ENCODE measurements at places on chromosomes 7 and 10. TPM values are rescaled to one million over a fixed set of nuclear protein-coding genes. Genes with fewer than 3 reads are reported as not detected.

DNA sequence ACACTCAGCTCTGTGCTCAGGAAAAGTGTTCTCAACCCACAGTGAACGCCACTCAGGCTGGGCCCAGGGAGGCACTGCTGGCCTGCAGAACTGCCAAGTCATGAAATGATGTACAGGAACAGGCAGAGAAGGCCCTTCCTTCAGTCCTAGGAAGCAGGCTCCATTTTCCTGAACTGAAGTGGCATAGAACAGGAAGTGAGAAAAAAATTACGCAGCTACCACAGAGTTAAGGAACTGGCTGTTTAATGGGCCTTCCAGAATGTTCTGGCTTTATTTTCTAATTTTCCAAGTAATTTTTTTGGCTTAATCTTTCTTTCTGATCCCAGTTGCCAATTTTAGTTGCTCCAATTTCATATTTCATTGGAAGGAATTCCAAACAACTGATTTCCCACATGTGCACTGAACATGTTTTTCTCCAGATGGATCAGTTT, 39.3 kb downstream of the LRRC18 start:
- no peaks in the 10 kb centered on the region for H3K36me3 ChIP-seq
- H3K27me3 ChIP-seq = no peaks in the 10 kb centered on the region
- no peak for DNase-seq
- no peak overlapping the region for H3K4me3 ChIP-seq

GRCh38 chr10:98254234-98254974, 13.6 kb downstream of the LOXL4 start:
- H3K27me3 ChIP-seq = no peaks in the 10 kb centered on the region
- H3K36me3 ChIP-seq = no peaks in the 10 kb centered on the region
- peaks cover 24% of the 10 kb centered on the region for H3K4me1 ChIP-seq
- no peak overlapping the region for H3K4me3 ChIP-seq
- no peak for DNase-seq

DNA sequence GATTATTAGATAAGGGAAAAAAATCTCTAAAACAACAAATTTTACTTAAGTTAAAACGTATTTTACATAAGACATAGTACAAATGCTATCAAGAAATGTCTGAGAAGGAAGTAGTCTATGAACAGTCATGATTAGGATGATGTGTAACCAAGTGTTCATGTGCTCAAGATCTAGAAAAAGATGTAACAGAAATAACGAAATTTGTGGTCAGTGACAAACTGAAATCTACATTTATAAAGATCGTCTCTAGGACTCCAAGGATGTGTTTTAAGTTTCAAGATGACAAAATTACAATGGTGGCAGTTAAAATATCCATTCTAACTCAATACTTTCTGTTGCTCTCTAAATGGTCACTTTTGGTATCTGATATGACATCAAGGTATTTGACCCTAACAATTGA, 17.2 kb downstream of the PPP3CB start:
- no peak for DNase-seq
- H3K27ac ChIP-seq = no peak overlapping the region
- H3K4me3 ChIP-seq = no peak overlapping the region
- no peaks in the 10 kb centered on the region for H3K27me3 ChIP-seq

DNA sequence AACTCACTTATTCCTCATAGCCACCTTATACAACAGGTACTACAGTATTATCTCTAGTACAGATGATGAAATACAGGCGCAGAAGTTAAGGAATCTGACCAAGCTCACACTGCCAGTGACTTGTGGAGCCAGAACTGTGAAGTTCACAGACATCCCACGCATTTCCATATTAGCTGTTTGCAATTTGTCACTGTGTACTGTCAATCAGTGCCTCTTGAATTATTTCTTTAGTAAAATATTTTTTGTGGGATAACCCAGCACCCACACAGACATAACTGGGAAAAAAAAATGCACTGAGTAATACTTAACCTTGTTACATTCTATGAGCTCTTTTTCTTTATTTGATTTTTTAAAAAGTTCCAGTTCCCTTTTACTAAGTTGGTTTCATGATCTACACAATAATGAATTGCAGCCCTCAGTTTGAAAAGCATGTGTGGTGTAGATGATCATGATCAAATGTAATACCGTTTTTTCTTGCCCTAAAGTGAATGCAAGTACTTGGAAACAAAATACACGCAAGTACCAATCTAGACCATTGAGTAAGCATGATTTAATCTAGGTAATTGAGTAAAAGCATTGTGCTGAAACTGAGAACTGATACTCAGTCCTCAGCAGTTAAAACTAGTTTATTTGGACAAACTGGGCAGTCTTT, 14.1 kb downstream of the CUL1 start:
- H3K27me3 ChIP-seq = no peaks in the 10 kb centered on the region
- peaks cover 5% of the 10 kb centered on the region for H3K4me1 ChIP-seq

Gene FOXK1
- total RNA-seq = 65.2 TPM

DNA sequence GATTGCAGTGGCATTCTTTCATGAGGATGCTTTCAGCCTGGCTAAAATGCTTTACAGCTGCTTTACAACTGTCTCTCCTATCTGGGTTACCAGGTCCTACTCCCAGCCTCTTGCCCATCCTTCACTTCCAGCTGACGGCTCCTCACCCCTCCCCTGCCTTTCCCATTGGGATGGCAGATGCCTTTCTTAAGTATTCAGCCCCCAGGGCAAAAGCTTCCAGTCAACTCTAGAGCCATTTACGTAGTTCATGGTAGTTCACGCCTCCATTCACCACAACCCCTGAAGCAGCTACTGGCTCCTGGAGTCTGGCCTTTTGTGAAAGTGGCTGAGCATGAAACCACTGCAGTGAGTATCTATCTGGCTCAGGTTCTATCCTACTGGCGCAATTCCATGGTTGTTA, 17.2 kb upstream of the BMPER start:
- H3K27ac ChIP-seq = no peak overlapping the region
- no peaks in the 10 kb centered on the region for H3K36me3 ChIP-seq
- H3K4me1 ChIP-seq = no peaks in the 10 kb centered on the region
- H3K27me3 ChIP-seq = no peaks in the 10 kb centered on the region

Gene VCL
- 272 TPM for total RNA-seq

GRCh38 chr7:1742555-1743303, 72.7 kb downstream of the ELFN1 start:
- peak; percentile 60 for DNase-seq
- no peaks in the 10 kb centered on the region for H3K36me3 ChIP-seq

DNA sequence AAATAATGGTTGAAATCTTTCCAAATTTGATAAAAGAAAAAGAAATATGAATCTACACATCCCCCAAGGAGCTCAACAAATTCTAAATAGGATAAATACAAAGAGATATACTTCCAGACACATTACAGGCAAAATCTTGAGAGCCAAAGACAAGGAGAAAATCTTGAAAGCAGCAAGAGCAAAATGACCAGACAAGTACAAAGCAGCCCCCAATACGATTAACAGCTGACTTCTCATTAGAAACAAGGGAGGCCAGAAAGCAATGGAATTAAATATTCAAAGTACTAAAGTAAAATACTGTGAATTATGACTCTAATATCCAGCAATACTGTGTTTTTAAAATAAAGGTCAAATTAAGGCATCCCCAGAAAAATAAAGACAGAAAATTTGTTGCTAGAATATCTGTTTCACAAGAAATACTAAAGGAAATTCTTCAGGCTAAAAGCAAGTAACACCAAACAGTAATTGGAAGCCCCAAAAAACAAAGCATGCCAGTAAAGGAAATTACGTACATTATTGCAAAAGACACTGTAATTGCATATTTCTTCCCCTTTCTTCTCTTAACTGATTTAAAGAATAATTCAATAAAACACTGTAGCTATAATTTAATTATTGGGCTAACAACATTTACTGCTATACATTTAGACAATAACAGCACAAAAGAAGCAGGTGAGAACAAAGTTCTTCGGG, 36.4 kb downstream of the ZNF438 start:
- no peaks in the 10 kb centered on the region for H3K36me3 ChIP-seq
- peaks cover 15% of the 10 kb centered on the region for H3K4me1 ChIP-seq
- H3K27me3 ChIP-seq = no peaks in the 10 kb centered on the region
- DNase-seq = no peak
- no peak overlapping the region for H3K4me3 ChIP-seq

Gene COL13A1
- 0.94 TPM for total RNA-seq

Gene FFAR4
- 0.12 TPM for total RNA-seq

Gene HOXA9
- 0.25 TPM for total RNA-seq

Gene HOXA6
- not detected for total RNA-seq

DNA sequence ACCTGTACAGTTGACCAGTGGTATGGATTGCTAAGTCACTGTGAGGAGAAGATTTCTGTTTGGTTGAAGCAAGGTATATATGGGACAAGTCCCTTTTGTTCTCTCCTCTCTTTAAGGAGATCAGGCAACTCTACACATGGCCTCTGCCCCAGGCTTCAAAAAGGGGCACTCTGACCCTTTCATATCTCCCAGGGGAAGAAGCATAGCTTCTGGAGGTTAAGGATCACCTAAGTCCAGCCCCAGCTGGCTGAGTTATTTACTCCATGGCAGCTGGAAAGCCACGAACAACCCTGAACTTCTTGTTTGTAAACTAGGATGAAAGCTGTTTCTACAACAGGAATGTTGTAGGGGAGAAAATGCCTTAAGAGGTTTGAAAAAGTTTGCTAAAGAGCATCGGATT, 129.2 kb upstream of the FEZF1 start:
- no peak for DNase-seq
- H3K36me3 ChIP-seq = no peaks in the 10 kb centered on the region
- no peaks in the 10 kb centered on the region for H3K27me3 ChIP-seq
- no peak overlapping the region for H3K27ac ChIP-seq
- no peak overlapping the region for H3K4me3 ChIP-seq

- peak overlapping the region; percentile 92 for H3K27ac ChIP-seq
- H3K36me3 ChIP-seq = no peaks in the 10 kb centered on the region
- no peaks in the 10 kb centered on the region for H3K27me3 ChIP-seq
- H3K4me3 ChIP-seq = no peak overlapping the region
- H3K4me1 ChIP-seq = peaks cover 25% of the 10 kb centered on the region
Measured at GRCh38 chr10:31697271-31698180, 231.1 kb downstream of the ARHGAP12 start.

Gene VWDE
- 6.6 TPM for total RNA-seq

GRCh38 chr10:62814756-62815380, 1.3 kb downstream of the EGR2 start:
- H3K27me3 ChIP-seq = no peaks in the 10 kb centered on the region
- peaks cover 8% of the 10 kb centered on the region for H3K4me1 ChIP-seq
- DNase-seq = no peak
- no peaks in the 10 kb centered on the region for H3K36me3 ChIP-seq
- no peak overlapping the region for H3K27ac ChIP-seq

Gene MSS51
- 6.0 TPM for total RNA-seq

- H3K4me1 ChIP-seq = no peaks in the 10 kb centered on the region
- no peak for DNase-seq
- H3K27me3 ChIP-seq = no peaks in the 10 kb centered on the region
- no peaks in the 10 kb centered on the region for H3K36me3 ChIP-seq
Measured at GRCh38 chr7:133999178-133999577, 128.0 kb upstream of the LRGUK start.

DNA sequence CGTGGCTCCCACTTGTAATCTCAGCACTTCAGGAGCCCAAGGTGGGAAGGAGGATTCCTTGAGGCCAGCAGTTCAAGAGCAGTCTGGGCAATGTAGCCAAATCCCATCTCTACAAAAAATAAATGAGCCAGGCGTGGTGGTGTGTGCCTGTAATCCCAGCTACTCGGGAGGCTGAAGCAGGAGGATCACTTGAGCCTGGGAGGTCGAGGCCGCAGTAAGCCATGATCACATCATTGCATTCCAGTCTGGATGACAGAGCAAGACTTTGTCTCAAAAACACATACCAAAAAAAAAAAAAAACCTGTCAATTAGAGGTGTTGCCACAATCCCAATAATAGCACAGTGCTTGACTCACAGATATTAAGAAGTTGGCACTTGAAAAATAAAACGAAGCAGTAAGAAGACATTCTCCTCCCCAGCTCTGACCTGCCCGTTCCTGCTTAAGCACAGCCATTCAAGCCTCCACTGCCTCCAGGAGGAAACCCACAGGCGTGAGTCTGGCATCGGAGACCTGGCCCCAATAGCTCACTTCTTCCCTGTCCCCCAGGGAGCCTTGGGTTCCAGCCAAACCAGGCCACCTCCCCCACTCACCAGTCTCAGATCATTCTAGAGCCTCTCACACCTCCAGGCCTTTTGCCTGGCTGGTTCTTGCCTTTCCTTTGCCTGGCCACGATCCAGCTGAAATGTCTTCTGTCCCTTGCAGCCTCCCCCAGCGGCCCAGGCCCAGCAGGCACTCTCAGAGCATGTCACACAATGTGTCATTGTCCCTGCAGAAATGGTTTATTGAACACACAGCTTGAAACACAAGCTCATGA, 45.3 kb upstream of the GTF2I start:
- H3K27ac ChIP-seq = no peak overlapping the region
- H3K4me1 ChIP-seq = no peaks in the 10 kb centered on the region
- H3K36me3 ChIP-seq = no peaks in the 10 kb centered on the region
- H3K27me3 ChIP-seq = no peaks in the 10 kb centered on the region
- peak; percentile 83 for DNase-seq

DNA sequence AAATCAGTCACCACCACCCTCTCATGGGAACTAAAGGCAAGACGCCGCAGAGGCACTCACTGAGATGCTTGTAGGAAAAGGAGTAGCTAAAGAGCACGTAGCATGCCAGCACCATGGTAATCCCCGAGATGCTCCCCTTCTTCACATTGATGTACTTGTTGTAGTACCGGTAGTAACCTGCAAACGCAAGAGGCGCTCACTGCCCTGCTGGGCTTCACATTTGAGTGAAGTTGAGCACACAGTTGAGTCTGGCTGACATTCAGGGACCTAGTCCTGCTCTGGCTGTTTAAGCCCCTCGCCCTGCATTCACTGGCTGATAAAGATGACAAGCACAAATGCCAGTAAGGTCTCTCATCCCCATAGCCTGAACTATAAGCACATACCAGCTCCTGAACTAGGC, 6.9 kb downstream of the ATP5MF start:
- H3K27me3 ChIP-seq = no peaks in the 10 kb centered on the region
- H3K27ac ChIP-seq = no peak overlapping the region
- peaks cover 11% of the 10 kb centered on the region for H3K4me1 ChIP-seq
